Karpas-422 (cell line): ENCODE measurements at places on chromosomes 5 and 9. TPM values are rescaled to one million over a fixed set of nuclear protein-coding genes. Genes with fewer than 3 reads are reported as not detected.

GRCh38 chr5:125874057-125874456, 549.2 kb upstream of the GRAMD2B start:
- no peaks in the 10 kb centered on the region for H3K36me3 ChIP-seq
- no peak overlapping the region for H3K4me3 ChIP-seq
- DNase-seq: no peak

CXCL14 gene
- total RNA-seq: not detected in 2 replicates

SLC27A6 gene
- total RNA-seq: not detected in 2 replicates

DNA sequence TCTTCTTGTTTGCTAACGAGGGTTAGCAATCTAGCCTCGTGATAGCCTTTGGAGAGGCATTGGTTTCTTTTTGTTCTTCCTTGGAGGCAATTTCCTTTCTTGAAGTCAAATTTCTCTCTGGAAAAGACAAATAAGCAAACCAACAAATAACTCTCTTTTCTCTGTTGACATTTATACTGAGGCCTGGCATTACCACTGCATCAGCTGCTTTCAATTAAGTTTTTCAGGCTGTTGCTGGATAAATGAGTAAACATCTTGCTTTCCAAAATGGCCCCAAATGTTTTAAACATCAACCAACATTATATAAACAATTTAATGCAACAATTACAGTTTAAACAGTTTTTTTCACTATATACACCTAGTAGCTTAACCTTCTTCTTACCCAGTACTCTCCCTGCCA, 264.4 kb downstream of the HTR1A start:
- no peak overlapping the region for H3K4me3 ChIP-seq
- no peak overlapping the region for H3K27ac ChIP-seq
- no peaks in the 10 kb centered on the region for H3K36me3 ChIP-seq

DNA sequence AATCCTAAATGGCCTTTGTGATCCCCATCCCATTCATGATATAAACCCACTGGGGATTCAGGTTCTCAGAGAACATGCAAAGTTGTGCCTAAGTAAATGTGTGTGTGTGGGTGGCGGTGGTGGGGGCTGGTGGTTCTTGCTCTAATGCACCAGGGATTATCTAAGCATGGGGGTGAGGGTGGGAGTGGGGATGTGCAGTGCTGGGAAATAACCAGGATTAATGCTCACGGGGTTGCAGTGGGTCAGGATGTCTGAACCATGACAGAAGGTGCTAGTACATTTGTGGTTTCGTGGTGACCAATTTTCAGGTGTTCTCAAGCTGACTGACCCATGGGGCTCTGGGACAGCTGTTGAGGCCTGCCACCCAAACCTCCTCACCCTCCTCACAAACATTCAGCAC, 101.0 kb downstream of the ZNF608 start:
- H3K27ac ChIP-seq: peak overlapping the region; percentile 81
- DNase-seq: peak; percentile 73
- H3K27me3 ChIP-seq: no peaks in the 10 kb centered on the region
- peaks cover 88% of the 10 kb centered on the region for H3K4me1 ChIP-seq

DNA sequence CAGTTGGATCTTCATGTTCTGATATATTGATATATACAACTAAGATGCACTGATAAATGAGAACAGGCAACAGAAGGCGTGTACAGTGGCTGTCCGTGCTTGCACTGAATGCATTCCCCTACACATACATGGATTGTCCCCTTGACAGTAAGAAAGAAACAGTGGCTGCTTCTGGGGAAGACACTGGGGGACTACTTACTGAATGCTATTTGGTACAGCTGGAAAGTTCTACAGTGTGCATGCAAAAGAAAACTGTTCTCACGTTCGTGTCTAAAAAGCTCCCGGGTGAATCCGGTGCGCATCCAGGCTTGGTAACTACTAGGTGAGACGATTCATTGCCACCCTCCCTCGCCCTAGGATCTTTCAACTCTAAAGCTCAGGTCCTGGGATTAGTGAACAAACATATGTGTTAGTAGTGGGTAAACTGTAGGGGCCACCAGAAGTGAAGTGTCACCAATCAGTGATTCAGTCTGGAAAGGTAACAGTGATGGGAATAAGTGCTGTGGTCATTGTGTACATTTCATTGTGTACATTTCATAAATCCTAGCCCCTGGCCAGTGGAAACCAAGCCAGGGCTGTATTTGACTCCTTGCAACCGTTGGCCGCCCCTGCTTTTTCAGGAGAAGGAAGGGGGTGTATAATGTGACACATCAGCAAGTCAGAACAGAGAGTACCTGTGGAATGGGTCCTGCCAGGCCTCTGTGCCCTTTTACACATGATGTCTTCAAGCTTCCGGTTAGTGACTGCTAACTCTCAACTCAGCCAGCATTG, 46.3 kb upstream of the BOD1 start:
- no peaks in the 10 kb centered on the region for H3K27me3 ChIP-seq
- H3K36me3 ChIP-seq: no peaks in the 10 kb centered on the region
- peaks cover 11% of the 10 kb centered on the region for H3K4me1 ChIP-seq
- H3K27ac ChIP-seq: no peak overlapping the region
- DNase-seq: no peak

- no peaks in the 10 kb centered on the region for H3K4me1 ChIP-seq
- H3K4me3 ChIP-seq: no peak overlapping the region
- no peak for DNase-seq
- no peak overlapping the region for H3K27ac ChIP-seq
- no peaks in the 10 kb centered on the region for H3K27me3 ChIP-seq
These were observed 8.0 kb downstream of the TAF1L start for GRCh38 chr9:32627394-32627954.

WWC1 gene
- total RNA-seq: not detected in 2 replicates

DNA sequence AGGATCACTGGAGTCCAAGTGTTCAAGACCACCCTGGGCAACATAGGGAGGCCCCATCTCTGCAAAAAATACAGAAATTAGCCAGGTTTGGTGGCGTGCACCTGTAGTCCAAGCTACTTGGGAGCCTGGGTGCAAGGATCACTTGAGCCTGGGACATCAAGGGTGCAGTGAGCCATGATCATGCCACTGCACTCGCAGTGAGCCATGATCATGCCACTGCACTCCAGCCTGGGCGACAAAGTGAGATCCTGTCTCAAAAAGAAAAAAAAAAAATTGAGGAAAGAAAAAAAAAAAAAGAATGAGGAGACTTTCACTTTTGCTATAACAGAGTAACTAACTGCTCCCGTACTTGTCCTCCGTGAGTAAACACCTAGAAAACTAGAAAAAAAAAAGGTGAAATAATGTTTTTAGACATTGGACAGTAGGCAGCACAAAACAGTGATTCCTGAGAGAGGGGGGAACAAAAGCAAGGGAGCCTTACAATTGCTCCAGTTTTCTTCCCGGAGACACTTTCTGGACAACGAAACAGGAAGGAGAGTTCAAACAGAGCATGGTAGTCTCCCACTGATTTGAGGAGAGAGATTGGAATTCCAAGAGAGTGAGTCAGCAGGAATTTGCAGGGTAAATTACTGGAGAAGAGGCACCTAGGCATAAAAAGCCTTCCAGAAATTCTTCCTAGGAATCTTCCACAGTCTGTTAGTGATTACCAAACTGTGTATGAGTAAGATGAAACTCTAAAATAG, 6.9 kb upstream of the ZBTB5 start:
- H3K27me3 ChIP-seq: no peaks in the 10 kb centered on the region
- no peaks in the 10 kb centered on the region for H3K36me3 ChIP-seq
- peak overlapping the region; percentile 20 for H3K27ac ChIP-seq
- peaks cover 20% of the 10 kb centered on the region for H3K4me1 ChIP-seq
- peak overlapping the region; percentile 28; the same call in 1 of the 2 replicates for H3K4me3 ChIP-seq

DNA sequence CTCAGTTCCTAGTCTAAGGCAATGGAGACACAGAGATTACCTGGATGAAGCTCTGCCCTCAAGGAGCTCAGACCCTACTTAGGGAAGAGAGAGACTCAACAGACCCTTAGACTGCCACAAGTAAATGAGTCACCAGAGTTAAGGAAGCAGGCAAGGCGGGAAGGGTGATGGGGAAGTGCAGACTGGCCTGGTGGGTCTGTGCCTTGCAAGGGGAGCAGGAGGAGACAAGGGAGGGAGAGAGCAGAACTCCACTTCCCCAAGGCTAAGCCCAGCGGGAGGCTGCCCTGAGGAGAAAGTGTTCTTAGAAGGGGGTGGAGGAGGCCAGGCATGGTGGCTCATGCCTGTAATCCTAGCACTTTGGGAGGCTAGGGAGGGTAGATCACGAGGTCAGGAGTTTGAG, 83.7 kb downstream of the HRH2 start:
- no peaks in the 10 kb centered on the region for H3K36me3 ChIP-seq
- no peaks in the 10 kb centered on the region for H3K27me3 ChIP-seq
- no peaks in the 10 kb centered on the region for H3K4me1 ChIP-seq
- no peak for DNase-seq

DNA sequence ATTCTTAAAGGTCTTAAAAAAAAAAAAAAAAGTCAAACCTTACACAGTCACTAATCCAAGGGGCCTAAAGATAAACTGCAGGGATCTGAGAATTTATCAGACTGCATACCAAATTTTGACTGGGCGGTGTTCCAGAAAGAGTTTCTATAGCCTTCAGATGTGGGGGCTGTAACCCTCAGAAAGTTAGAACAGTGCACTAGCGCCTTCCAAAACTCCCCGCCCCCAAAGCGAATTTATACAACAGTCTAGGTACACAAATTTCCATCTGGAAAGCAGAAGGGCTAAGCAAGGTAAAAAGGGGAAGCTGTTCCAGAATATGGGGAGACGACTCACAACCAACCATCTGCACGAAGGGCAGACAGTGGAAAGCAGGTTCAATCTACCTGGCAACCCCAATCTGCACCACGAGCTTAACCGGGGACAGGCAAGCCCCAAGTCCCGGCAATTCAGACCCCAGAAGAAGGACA, 813 bp downstream of the ERMP1 start:
- H3K4me3 ChIP-seq: peak overlapping the region; percentile 98
- peaks cover 19% of the 10 kb centered on the region for H3K36me3 ChIP-seq
- H3K27me3 ChIP-seq: no peaks in the 10 kb centered on the region

DNA sequence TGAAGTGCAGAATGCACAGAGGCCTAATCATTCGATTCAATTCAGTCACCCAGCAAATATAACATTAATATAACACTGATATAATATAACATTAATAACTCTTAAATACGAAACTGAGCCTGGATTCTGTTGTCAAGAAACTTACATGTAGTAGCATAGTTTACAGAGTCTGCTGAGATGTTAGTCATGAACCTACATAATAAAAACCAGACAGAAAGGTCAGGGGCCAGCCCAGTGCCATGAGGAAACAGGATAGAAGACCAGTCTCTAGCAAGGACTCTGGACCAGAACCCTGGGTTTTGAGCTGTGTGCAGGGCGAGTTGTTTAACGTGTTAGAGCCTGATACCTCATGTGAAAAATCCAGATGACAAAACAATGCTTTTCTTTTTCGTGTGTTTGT, 234.7 kb downstream of the NR2F1-AS1 start:
- H3K27me3 ChIP-seq: no peaks in the 10 kb centered on the region
- H3K4me3 ChIP-seq: no peak overlapping the region
- no peaks in the 10 kb centered on the region for H3K4me1 ChIP-seq
- no peak for DNase-seq
- H3K36me3 ChIP-seq: no peaks in the 10 kb centered on the region
- no peak overlapping the region for H3K27ac ChIP-seq

CCL27 gene
- 0.36 TPM in 1 of 2 replicates, not detected in the other for total RNA-seq

ECSCR gene
- not detected in 2 replicates for total RNA-seq

DNA sequence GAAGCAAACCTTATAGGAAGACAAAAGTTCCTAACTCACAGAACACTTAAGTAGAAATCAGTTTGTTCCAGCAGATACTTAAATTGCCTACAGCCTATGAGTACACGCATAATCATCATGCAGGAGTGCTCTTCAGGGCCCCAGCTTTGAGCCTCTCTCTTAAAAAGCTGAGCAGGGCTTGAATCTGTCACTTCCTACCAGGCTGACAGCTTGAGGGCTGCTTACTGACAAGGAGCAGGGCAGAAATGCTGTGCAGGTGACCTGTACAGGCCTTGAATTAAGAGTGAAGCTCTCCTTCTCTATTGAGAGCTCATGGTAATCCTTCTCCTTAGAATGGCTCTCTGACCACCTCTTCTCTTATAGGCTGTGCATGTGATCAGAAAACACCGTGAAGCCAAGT, 66.5 kb upstream of the MAST4 start:
- peaks cover 18% of the 10 kb centered on the region for H3K4me1 ChIP-seq
- H3K36me3 ChIP-seq: no peaks in the 10 kb centered on the region
- no peak overlapping the region for H3K4me3 ChIP-seq
- H3K27ac ChIP-seq: no peak overlapping the region
- no peak for DNase-seq

TRIM36 gene
- 2.5 and 4.1 TPM in 2 replicates for total RNA-seq

- H3K36me3 ChIP-seq: no peaks in the 10 kb centered on the region
- H3K27me3 ChIP-seq: no peaks in the 10 kb centered on the region
- H3K4me3 ChIP-seq: no peak overlapping the region
- H3K27ac ChIP-seq: no peak overlapping the region
These were observed 16.0 kb downstream of the SLC22A5 start for GRCh38 chr5:132385326-132386105.

GRCh38 chr5:152907488-152908245, 502.6 kb upstream of the NMUR2 start:
- H3K4me3 ChIP-seq: no peak overlapping the region
- H3K27ac ChIP-seq: no peak overlapping the region
- DNase-seq: no peak
- H3K4me1 ChIP-seq: no peaks in the 10 kb centered on the region
- no peaks in the 10 kb centered on the region for H3K36me3 ChIP-seq
- H3K27me3 ChIP-seq: no peaks in the 10 kb centered on the region

OCLN gene
- total RNA-seq: 2.8 and 3.5 TPM in 2 replicates

DNA sequence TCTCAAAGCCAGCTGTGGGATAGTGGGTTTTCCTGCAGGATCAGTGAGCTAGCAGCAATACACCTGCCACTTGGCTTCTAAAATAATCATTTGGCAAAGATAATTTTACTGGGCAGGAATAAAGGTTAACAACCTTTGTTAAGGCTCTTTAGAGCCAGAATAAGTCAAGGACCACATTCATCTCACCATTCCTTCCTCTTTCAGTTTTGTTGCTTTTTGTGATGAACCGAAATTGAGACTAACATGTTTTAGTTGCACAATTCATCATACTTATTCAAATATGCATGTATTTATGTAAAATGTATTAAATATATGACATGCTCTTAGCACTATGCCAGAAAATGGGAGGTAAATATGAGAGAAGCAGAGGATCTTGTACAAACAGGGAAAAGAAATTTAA, 824.4 kb upstream of the TYRP1 start:
- no peak for DNase-seq
- no peak overlapping the region for H3K4me3 ChIP-seq
- no peak overlapping the region for H3K27ac ChIP-seq
- H3K4me1 ChIP-seq: no peaks in the 10 kb centered on the region

DNA sequence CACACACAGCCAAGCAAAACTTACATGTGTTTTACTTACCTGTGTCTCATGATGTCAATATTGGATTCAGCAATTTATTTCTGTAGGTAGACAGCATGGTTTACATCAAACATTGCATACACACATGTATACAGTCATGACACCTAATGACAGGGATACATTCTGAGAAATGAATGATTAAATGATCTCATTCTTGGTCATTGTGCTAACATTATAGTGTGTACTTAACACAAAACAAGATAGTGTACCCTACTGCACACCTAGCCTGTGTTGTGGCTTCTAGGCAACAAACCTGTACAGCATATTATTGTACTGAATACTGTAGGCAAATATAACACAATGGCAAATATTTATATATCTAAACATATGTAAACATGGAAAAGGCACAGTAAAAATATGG, 28.0 kb downstream of the ISOC1 start:
- no peak overlapping the region for H3K4me3 ChIP-seq
- no peak for DNase-seq
- H3K27me3 ChIP-seq: no peaks in the 10 kb centered on the region
- H3K36me3 ChIP-seq: no peaks in the 10 kb centered on the region
- peaks cover 16% of the 10 kb centered on the region for H3K4me1 ChIP-seq
- H3K27ac ChIP-seq: no peak overlapping the region

CCNI2 gene
- 0.15 TPM in 1 of 2 replicates, not detected in the other for total RNA-seq

PITX1 gene
- 173 and 469 TPM in 2 replicates for total RNA-seq
